T-helper 2 cell treated with Interferon-gamma antibody and Interleukin-4, amounts not matched to agents 100 ng/mL and 5 ng/mL, for 36 hours (primary cell): ENCODE measurements at places on chromosomes 5 and 9. TPM values are rescaled to one million over a fixed set of nuclear protein-coding genes. Genes with fewer than 3 reads are reported as not detected.

Gene OTP
- total RNA-seq = not detected in 2 replicates

Gene S100Z
- total RNA-seq = 1.7 TPM in 2 replicates

Gene CCL27
- 0.25 and 0.84 TPM in 2 replicates for total RNA-seq

Gene CERCAM
- 3.2 TPM in 2 replicates for total RNA-seq

Gene FRMD3
- total RNA-seq = 0.50 and 0.70 TPM in 2 replicates

Gene PALM2AKAP2
- total RNA-seq = not detected in 2 replicates

Gene PROB1
- total RNA-seq = 5.5 and 6.0 TPM in 2 replicates

Gene BTNL9
- total RNA-seq = not detected in 2 replicates

Gene PLPP7
- total RNA-seq = not detected in 2 replicates

Gene FBP2
- not detected in 2 replicates for total RNA-seq

Gene CNTLN
- total RNA-seq = 1.7 and 1.8 TPM in 2 replicates

Gene IL5
- total RNA-seq = 7.3 and 7.7 TPM in 2 replicates

Gene LPAR1
- not detected in 2 replicates for total RNA-seq

Gene SV2C
- total RNA-seq = 0.02 TPM in 2 replicates

Gene PCDHA9
- not detected in 2 replicates for total RNA-seq

Gene PFDN1
- total RNA-seq = 49.1 and 52.0 TPM in 2 replicates

Gene NIPAL4
- 0.48 and 0.82 TPM in 2 replicates for total RNA-seq

Gene GRM6
- not detected in 2 replicates for total RNA-seq

Gene LCN1
- not detected in 2 replicates for total RNA-seq

Gene SOX30
- 0.11 and 0.16 TPM in 2 replicates for total RNA-seq

Gene GFI1B
- total RNA-seq = not detected in 2 replicates

Gene HSD17B3
- not detected in 2 replicates for total RNA-seq

Gene TAF1L
- total RNA-seq = 0.05 and 0.07 TPM in 2 replicates

Gene CDC25C
- total RNA-seq = 10.5 and 12.6 TPM in 2 replicates

Gene PCDHA7
- not detected in 2 replicates for total RNA-seq

Gene SMARCA2
- total RNA-seq = 191 and 193 TPM in 2 replicates

Gene FBXL7
- not detected in 2 replicates for total RNA-seq

Gene PCDHGC4
- total RNA-seq = 0.05 TPM in 1 of 2 replicates, not detected in the other

Gene IGFBPL1
- 0.20 TPM in 1 of 2 replicates, not detected in the other for total RNA-seq

Gene IRX1
- not detected in 2 replicates for total RNA-seq

Gene CEL
- total RNA-seq = 2.5 TPM in 2 replicates
